Body of pancreas (tissue), 4 donors: ENCODE measurements at places on chromosomes 1 and 21.

DNA sequence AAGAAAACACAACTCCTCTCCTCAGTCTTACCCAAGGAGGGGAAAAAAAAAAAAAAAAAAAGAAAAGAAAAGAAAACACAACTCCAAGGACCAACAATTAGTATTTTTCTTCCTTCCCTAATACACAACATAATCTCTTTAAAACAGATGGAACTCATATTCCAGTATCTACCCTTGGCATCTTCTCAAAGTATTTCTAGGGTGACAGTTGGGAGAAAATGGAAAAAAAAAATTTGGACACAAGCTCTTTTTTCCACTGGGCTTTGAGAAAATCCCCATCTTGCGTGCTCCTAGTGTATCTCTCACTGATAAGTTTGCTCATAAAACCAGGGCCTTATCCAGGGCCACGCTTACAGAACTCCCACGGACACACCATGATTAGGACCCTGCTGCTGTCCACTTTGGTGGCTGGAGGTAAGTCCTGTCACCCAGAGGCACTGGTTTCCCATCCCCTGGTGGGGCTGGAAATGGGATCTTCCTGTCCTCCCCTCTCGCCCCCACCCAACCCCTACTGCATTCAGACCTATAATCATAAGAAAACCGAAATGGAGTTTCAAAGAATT is at the start of gene CELA2B:
Gene CELA2B, plus strand, starts transcription at position 353 of the 563 bp plus-strand sequence. Its CDS starts 22 bp downstream, at position 375.
- no peak for DNase-seq

DNA sequence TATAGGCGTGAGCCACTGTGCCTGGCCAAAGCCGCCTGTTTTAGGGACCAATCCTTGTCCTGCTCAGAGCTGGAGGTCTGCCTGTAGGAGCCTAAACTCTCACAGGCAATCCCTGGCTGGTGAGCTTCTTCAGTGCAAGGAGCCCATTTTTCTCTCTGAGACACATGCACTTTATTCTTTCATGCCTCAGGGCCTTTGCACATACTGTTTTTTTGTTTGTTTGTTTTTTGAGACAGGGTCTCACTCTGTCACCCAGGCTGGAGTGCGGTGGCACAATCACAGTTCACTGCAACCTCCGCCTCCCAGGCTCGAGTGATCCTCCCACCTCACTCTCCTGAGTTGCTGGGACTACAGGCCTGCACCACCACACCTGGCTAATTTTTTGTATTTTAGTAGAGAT is 21.6 kb upstream of the PINK1 start:
- DNase-seq, result no peak

DNA sequence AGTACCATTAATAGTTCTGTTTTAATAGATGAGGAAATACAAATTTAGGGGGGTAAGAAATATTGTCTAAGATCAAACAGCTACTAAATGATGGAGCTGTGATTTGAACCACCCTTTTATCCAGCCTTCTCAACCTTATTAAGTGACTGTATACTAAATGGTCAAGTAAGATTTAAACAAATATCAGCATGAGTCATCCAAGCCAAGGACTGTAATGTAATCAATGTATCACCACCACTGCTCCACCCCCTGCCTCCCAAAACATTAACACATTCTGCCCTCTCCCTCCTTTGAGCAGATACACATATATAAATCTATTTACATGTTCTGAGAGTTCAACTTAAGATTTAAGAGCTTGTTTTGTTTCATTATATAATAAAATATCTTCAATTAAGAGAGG is 58.9 kb downstream of the LRRC40 start:
- no peak for DNase-seq

DNA sequence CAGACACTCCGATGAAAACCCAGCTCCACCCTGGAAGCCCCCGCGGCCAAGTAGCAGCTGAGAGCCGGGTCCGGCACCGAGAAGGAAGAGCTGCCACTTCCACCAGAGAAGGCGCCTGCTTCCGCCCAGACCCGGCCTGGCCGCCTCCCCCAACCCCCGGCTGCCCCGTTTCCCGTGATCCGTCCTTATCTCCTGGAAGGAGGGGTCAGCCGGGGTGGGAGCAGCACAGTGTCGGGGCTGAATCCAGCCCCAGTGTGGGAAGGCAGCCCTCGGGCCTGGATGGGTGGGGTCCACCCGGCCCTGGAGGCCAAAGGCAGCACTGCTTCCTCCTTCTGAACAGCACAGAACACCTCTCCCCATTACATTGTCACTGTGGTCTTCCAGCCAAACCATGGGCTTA is 69.4 kb downstream of the MEGF6 start:
- no peak for DNase-seq

- no peak for DNase-seq
Observed at GRCh38 chr1:209041927-209042326, 541.6 kb upstream of the CAMK1G start.

GRCh38 chr1:241265428-241265827 is 91.6 kb downstream of the RGS7 start:
- no peak for DNase-seq

GRCh38 chr1:28917757-28918118 is 3.4 kb downstream of the EPB41 start:
- no peak for DNase-seq

- DNase-seq, result no peak
Observed at GRCh38 chr21:35375115-35375514, 326.0 kb upstream of the RUNX1 start.

GRCh38 chr1:231563247-231563646 is 34.8 kb downstream of the TSNAX start:
- no peak for DNase-seq

DNA sequence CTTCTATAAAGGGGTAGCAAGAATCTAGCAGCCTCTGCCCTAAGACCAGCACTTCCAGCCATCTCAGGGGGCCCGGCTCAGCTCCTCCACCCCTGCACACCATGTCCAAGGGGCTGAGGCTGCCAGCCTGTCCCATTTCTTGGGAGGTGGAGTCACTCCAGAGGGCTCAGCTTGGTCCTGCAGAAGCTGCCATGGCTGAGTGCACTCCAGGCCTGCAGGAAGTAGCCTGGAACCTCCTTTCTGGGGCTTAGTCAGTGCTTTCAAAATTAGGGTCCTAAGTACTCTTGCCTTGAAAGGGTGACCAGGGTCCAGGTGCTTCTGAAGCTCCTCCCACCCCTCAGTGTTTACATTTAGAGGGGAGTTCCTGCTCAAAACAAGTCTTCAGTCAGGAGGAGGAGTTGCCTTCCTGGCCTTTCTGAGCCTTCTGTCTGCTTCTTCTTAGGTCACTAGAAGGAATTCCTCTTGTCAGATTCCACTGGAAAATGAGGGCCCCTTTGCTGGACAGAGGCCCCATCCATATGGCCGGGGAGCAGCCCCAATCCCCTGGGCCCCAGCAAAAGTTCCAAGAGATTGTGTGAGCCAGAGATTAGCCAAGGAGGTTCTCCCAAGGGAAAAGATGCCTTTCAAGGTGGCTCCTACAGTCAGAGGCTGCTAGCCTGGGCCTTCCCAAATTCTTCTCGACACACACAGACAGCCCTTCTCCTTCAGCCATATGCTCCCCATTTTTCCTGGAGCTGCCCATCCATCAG is 128.1 kb upstream of the VAMP3 start:
- no peak for DNase-seq

- no peak for DNase-seq
Observed at GRCh38 chr1:101153692-101154091, 83.1 kb upstream of the S1PR1 start.

DNA sequence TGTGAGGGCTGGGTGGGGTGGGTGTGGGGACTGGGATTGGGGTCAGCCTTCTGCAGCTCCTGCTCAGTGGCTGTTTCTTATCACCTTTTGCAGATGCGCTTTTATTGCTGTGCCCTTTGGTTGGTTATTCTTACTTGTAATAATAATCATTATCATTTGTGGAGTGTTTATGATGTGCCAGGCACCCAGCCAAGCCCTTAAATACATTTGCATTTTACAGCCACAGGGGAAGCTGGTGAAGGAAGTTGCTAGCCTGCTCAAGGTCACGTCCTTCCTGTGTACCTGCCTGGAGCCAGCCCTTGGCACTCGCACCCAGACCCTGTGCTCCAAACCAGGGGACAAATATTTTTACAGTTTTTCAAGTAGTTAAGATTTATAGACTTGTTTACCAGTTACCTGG is 144.0 kb downstream of the PGBD5 start:
- DNase-seq, result peak; percentile 62

GRCh38 chr1:77888781-77889642 is 588 bp downstream of the NEXN start:
- no peak for DNase-seq

- no peak for DNase-seq
Observed at GRCh38 chr1:8133190-8133589, 107.1 kb upstream of the ERRFI1 start.

GRCh38 chr1:181779343-181779742 is 282.2 kb downstream of the ZNF648 start:
- no peak for DNase-seq

DNA sequence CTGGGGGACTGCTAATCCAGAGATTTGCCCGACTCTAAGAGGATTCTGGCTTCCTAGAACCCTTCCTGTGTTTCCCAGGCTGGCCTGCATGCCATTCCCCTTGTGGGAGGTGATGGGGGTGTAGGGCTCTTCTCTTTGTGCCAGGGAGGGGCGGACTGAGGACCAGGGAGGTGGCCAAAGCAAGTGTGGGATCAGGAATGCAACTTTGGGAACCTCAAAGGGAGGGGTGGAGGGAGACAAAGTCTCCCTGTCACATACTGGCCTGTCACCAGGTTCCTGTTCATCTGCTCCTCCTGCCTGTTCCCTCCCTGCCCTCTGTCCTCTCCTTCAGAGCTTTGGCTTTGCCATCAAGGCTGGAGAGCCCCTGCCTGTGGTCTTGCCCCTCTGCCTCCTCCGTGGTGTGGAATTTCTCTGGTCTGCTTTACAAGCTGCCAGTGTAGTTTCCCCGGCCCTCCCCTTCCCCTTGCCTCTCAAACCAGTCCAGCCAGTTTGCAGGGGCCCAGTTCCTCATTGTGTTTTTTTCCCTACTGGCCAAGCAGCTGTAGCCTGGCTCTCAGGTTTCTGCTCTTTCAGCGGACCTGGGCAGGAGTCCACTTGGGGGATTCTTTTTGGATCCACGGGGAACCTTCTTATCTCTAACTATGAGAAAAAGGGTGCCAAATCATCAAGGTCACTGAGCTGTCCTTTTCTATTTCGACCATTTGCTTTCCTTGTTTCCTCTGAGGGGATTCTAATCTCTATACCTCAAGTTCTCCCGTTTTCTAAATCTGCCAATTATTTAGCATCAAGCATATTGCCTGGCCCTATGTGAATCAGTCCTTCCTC is 1.8 kb downstream of the CGN start:
- peak; percentile 94 for DNase-seq

- DNase-seq, result no peak
Observed at GRCh38 chr1:70874063-70874462, 173.6 kb downstream of the PTGER3 start.

GRCh38 chr1:59243550-59243949 is 53.3 kb upstream of the FGGY start:
- DNase-seq, result no peak

DNA sequence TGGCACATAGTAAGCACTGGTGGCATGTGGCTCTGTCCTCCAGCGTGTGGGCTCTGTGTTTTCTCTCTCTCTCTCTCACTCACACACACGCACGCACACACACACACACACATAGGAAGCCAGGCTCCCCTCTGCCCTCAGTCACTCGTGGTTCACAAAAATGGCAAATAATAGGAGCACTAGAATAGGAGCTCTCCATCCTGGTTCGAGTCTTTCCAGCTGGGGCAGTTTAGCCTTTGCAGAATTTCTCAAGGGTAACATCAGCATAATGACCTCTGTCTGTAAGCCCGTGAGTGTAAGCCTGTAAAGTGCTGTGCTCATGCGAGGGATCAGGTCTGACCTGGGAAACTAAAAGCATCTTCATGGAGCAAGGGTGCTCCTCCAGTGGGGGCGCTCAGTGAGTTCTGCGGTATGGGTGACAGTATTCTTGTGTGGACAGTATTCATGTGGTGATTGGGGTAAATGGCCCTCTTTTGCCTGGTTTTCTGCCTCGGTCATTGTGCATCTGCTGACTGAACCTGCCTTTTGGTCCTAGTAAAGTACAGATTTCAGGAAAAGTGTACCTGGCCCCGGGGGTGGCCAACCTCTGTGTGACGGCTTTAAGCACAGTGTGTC is 842 bp upstream of the ZC3H12A start:
- DNase-seq, result peak; percentile 45

DNA sequence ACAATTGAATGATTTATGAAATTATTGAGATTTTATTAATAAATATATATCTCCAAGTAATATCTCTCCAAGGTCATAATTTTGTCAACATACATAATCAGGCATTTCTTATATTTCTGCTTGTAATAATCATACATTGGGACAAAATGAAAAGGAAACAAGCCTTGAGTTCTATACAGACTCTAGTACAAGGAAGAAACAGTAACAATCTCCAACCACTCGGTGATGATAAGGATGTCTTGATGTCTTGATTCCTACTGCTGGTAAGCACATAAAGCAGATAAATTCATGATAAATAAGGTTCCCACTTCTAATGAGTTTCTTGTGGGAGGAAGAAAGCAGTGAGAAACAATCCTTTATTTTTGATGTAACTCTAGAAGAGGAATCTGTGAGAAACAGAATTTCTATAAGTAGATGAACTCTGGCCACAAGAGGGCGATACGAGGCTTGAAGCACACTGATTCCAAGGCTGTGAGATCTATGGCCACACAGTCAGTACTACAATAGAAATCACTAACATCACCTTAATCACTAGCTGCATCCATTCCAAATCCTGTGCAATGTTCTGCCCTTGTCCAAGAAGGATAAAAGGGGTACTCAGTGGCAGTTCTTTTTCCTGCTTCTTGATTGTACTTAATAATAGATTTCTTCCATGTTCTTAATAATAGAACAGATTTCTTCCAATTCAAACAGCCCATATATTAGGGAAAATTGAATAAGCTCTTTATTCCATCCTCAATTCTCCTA is 41.4 kb upstream of the LRRC8B start:
- peak; percentile 71 for DNase-seq
